ENCODE measurements at places on chromosomes 5 and 9.

GRCh38 chr5:154487541-154487940 lies 9.5 kb upstream of the HAND1 start:
- no peak for DNase-seq

DNA sequence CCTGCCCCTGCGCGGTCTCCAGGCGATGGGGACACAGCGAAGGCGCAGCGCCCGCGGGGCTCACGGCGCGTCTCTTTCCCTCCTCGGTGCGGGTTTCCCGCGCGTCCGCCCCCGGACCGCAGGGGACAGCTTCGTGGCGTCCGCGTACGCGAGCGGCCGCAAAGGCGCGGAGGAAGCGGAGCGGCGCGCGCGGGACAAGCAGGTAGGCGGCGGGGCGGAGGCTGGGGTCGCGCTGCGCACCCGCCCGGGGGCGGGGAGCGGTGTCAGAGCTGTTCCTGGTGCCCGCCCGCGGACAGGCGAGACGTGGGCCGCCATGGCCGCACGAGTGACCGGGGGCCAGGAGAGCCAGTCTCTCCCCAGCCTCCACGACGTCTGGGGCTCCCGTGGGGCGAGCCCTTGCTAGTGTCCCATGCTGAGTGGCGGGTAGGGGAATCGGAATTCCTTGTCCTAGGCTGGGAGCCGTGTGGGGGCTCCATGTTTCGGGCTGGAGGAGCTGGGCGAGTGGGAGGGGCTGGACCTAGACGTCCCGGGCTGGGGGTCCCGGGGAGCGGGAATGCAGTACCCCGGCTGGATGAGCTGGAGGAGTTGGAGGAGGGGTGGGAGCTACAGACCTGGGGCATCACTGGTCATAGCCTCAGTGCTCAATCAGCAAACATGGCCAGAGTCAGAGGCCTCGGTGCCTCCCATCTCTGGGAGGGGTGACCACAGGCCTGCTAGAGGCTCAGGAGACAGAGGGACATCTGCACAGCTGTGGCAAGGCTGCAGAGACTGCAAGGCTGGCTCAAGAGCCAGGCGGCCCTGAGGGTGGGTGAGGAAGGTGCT lies 968 bp downstream of the NKD2 start:
- DNase-seq = no peak

- peak; percentile 96 for DNase-seq
These were observed at the start of the genes STKLD1 and SURF4 for GRCh38 chr9:133375724-133376654. STKLD1 (plus strand) TSS chr9:133376366; CDS start chr9:133376474, 108 bp downstream. SURF4 (minus strand) TSS chr9:133376060; CDS start chr9:133375969, 91 bp downstream.

DNA sequence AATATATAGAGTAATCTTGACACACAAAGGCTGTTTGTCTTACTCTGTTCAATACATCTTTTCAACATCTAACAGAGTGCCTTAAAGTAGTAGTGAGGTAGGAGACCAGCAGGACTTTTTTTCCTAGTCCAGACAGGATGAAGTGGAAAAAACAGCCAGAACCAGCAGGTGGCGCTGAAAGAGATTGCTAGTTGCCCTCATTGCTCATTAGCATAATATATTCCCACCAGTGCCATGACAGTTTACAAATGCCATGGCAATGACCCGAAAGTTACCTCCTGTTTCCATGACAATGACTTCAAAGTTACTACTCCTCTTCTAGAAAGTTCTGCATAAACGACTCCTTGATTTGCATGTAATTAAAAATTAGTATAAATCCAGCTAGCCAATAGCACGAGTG lies 387.4 kb downstream of the ACTL7B start:
- DNase-seq = no peak

GRCh38 chr5:35339006-35339405 lies 108.7 kb upstream of the PRLR start:
- DNase-seq = no peak

DNA sequence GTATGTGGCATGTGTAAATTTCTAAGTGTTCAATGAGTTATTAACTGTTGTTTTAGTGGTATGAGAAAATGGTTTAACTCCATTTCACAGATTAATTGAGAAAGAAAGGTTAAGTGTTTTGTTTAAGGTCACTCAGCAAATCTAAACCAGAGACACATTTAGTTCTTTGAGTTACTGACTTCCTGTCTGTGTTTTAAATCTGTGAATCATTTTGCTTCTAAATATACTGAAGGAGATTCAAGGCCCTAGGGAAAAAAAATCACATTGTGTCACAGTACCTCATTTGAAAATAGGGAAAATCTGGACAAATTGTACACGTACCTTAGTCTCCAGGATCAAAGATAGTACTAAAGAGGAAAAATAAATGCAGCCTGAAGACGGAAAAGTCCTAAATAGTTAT lies 368.2 kb downstream of the TMEM161B start:
- DNase-seq = no peak

GRCh38 chr5:174323878-174324281 lies 278.4 kb downstream of the NSG2 start:
- DNase-seq = no peak

DNA sequence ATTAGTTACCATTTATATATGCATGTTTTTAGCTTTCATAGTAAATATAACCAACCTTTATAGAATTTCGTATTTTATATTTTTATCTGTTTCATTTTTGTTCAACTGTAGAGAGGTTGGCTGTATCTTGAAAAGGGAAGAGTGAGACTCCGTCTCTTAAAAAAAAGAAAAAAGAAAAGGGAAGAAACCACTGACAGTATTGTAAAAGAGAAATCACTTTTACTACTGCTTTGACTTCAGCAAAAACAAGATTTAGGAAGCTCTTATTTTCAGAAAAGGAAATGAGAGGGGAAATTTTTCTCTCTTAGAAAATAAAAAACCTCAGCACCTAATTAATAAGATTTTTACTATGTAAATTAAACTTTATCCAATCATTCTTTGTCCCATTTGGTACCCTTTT lies 14.4 kb downstream of the POLK start:
- DNase-seq = no peak

DNA sequence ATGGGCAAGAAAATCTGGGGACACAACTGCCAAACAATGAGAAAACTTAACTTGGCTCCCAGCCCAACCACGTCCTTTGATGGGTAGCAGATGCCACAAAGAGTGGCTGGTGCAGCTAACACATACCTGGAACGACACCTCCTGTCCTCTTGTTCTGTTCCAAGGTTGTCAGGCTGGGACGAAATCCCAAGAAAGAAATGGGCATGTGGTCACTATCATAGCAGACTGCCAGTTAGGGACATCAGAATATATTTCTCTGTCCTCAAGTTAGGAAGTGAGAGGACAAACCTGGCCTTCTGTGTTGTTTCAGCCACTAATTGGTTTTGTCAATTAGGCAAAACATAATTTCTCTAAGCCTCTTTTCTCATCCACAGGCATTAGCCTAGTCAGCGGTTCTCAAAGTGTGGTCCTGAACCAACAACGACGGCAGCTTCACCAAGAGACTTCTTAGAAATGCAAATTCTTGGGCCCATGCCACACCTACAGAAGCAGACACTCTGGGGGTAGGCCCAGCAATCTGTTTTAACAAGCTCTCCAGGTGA lies 63.4 kb downstream of the RAPGEF1 start:
- no peak for DNase-seq

DNA sequence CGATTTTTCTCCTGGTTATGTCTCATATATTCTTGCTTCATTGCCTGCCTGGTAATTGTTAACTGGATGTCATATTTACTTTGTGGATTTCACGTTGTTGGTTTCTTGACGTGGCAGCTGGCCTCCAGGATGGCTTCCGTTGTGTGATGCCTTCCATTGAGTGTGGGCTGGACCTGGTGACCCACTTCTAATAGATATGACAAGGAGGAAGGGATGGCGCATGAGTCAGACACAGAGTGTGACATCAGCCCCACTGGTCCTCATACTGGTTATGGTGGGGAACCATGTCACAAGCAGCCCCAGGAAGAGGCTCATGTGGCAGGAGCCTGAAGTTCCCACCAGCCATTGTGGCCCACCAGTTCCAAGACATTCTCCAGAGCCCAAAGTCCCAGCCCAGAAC lies 6.4 kb upstream of the PAEP start:
- DNase-seq = no peak

- DNase-seq = no peak
These were observed 8.0 kb downstream of the RGS3 start for GRCh38 chr9:113471566-113471965.

GRCh38 chr5:76724871-76725270 lies 8.9 kb downstream of the F2R start:
- DNase-seq = no peak

Data from activated T-helper 2 cell treated with anti-CD3 and anti-CD28 coated beads, Interferon-gamma antibody, Interleukin-2, Interleukin-4, amounts not matched to agents 10 μg/mL and 5 μg/mL and 100 μg/mL, durations not matched to agents 14 hours and 24 hours and 36 hours (primary cell).